ENCODE measurements at places on chromosomes 4 and X.

- no peak for DNase-seq
These were observed 34.4 kb upstream of the RTL3 start for GRCh38 chrX:78693536-78693935.

DNA sequence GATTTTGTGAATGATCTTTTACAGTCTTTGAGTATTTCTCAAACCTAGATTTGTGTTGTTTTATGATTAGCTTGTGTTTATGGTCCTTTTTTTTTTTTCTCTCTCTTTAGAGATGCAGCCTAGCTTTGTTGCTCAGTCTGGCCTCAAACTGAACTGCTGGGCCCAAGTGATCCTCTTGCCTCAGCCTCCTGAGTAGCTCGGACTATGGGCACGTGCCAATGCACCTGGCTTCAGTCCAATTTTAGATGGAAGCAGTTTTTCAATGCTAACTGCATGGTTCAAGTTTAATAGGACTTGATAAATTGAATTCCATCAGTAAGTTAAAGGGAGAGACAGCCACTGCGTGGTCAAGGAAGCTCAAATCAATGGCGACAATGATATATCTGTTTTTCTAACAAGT lies 3.8 kb upstream of the FGG start:
- no peak for DNase-seq

GRCh38 chr4:38411092-38411491 lies 252.9 kb upstream of the KLF3 start:
- DNase-seq = no peak

DNA sequence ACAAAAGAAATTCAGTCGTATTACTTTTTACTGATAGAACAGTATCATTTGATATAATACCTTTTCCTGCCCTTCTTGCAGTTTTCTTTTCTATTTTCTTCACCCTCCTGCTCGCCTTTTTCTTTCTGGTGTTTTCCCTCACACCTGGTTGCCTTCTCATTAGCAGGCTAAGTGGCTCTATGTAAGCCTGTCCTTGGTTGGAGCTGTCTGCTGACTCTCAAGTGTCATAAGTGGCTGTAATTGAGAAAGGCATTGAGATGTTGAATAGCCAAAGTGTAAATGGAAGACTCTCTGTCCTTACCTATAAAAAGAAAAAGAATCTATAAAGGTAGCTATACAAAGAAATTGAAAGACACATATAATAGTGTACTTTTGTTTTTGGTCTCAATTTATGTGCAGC lies 180.7 kb downstream of the ADGRL3 start:
- DNase-seq = no peak

GRCh38 chrX:139647597-139647996 lies 60.4 kb downstream of the MCF2 start:
- DNase-seq = no peak

DNA sequence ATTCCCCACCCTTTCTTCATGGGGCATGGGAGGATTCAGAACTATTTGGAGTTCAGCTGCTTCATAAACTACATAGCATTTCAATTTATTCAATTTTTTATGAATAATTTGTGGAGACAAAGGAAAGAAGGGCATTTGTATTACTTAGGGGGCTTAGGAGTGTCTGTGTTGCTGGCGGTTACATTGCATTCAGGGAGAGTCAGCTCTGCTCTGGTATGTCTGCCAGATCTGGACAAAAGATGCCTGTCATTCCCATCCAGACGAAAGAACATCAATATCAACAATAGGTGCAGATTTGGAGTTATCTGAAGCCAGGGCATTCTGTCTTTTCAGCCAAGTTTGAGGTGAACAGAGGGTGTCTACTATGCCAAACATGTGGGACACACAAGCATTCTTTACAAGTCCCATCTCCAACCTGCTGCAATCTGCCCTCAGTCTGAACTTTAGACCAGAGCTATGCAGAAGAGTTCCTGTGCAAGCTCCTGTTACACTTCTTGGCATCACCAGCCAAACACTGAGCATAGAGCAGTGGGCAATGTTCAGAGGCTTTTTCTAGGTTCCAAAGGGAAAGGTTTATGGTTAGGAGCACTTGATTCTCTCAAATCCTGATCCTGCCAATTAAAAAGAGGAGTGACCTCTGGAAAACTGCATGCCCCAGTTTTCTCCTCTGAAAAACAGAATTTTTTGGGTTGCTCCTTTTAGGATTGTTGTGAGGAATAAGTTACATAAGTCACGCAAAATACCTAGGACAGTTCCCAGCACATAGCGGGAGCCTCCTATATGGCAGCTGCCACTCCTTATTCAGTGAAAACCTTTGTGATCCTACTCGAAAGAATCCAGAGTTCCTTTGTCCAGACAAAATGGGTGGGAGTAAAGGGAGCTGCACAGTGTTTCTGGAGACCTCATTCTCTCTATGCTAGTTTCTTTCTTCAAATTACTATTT lies 719.5 kb upstream of the SLIT2 start:
- DNase-seq = no peak

Measured in activated B cell treated with CpG ODN at 0.5 μM for 24 hours (primary cell).